Mucosa of descending colon (tissue), 3 donors: ENCODE measurements at places on chromosomes 7 and 10. TPM values are rescaled to one million over a fixed set of nuclear protein-coding genes. Genes with fewer than 3 reads are reported as not detected.

FRMPD2 gene
- total RNA-seq, result 0.73 TPM

UBN2 gene
- total RNA-seq, result 18.7 TPM

NPFFR1 gene
- total RNA-seq, result 0.06 TPM

PKD2L1 gene
- 0.60 TPM for total RNA-seq

MEPCE gene
- total RNA-seq, result 46.8 TPM

GPR141 gene
- total RNA-seq, result not detected

DYNC1I1 gene
- 42.6 TPM for total RNA-seq

GARIN1A gene
- 1.9 TPM for total RNA-seq

DNA sequence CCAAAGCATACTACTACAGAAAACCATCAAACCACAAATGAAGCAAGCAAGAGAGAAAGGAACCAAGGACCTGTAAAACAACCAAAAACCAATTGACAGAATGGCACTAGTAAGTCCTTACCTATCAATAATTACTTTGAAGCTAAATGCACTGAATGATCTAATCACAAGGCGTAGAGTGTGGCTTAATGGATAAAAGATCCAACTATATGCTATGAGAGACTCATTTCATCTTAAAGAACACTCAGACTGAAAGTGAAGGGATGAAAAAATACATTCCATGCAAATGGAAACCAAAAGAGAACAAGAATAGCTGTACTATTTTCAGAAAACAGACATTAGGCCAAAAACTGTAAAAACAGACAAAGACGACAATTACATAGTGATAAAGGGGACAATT, 70.7 kb downstream of the CRPPA start:
- no peak for DNase-seq

GRCh38 chr7:77980087-77980713, 181.6 kb downstream of the PHTF2 start:
- DNase-seq, result no peak

GRCh38 chr7:144769352-144769751, 66.5 kb downstream of the TPK1 start:
- DNase-seq, result no peak

DNA sequence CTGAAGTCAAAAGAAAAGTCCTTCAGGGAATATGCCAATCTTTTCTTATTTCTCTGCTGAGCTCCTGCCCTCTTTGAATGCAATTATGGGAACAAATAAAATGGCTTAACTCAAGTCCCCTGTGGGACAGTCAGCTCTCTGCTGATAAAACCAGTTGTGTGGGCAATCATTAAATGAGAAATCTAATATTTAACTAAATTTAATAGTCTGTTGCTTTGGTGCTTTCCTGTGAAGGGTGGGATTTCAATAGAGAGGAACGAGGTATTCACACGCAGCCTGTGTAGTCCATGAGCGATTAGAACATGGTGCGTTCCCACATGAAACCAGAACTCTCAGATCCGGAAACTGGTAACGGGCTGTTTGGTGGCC, 138.4 kb downstream of the PAXIP1 start:
- DNase-seq, result no peak

- no peak for DNase-seq
Observed at GRCh38 chr10:79235765-79236432, 111.4 kb upstream of the PPIF start.

GRCh38 chr7:87872346-87872745, 3.8 kb downstream of the SLC25A40 start:
- DNase-seq, result no peak

- DNase-seq, result no peak
Observed at GRCh38 chr7:143013893-143014292, 13.0 kb downstream of the OR9A2 start.

DNA sequence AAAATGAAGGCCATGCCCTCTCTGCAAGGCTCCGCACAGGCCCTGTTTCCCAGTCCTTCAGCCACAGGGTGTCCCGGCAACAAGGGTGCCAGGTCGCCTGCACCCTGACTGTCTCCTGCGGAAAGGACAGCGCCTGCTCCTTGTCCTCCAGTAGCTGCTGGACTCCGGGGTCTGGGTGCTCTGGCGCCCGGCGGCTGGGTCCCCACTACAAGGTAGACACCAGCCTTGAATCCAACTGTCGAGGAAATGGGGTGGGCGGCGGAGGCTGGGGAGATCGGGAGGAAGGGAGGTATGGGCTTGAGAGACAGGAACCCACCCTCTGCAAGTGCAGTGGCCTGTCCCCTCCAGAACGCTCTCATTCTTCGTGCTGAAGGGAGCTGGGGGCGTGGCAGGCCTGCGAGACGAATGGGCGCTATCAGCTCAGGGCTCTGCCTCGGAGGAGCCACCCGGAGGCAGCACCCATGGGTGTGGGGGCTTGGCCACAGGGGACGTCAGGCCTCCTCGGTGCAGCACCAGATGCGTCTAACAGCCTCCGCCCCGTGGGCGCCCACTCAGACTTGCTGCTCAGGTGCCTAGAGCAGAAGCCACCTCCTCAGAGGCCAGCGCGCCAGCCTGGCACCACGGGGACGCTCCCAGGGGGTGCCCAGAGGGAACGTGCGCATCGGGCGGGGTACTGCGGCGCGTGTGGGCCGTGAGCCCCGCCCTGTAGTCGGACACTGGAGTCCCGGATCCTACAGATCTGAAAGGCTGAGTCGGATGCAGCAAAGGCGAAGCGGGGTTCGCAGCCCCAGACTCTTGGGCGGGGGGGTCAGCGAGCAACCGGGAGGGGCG, 15.6 kb downstream of the ADAM8 start:
- DNase-seq, result peak; percentile 82

DNA sequence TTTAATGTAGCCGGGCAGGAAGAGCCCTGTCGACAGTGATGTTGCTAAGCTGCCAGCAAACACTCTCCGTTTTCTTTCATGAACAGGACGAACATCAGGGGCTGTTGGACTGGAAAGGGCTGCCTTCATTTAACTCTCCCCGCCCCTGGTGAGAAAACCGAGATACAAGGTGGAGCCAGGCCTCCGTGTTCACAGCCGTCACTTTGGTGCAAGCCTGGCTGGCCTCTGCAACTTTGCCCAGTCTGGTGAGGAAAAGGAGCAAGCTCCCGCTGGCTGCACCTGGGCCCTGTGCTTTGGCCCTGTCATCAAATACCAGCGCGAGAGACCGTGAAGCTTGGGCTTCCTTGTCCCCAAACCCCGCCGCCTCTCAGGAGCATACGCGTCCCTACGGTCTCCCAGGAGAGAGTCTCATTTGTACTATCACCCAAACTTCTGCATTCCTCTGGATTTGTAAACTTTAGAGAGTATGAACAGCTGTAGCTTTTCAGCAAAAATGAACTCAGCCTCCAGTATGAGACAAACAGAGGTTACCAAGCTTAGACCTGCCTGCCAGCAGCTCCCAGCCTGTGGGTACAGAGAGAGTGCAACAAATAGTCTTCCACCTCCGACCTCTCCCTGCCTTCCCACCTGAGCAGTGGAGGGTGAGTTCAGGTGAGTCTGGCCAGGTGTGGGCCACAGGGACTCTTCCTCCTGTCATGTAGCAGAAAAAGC, 445.3 kb upstream of the MGMT start:
- no peak for DNase-seq

DNA sequence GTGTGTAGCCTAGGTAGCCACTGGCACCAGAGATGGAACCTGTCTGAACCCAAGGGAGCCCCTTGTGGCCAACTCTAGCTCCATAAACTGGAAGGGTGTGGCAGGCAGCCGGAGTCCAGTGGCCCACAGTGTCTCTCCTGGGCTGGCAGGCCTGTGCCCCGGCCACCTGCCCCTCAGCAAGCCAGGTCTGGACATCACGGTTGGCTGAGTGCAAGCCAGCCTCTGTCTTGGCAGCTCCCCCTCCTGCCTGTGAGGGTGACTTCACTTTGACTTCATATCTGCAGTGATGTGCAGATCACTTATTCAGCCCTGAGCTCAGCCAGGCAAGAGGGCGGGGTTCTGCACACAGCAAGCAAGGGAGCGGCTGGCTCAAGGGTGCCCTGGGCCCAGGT, 1.3 kb upstream of the RET start:
- DNase-seq, result no peak

GRCh38 chr10:98364432-98365102, 50.4 kb downstream of the PYROXD2 start:
- DNase-seq, result no peak

- no peak for DNase-seq
Observed at GRCh38 chr7:129924602-129925001, 28.2 kb downstream of the UBE2H start.

DNA sequence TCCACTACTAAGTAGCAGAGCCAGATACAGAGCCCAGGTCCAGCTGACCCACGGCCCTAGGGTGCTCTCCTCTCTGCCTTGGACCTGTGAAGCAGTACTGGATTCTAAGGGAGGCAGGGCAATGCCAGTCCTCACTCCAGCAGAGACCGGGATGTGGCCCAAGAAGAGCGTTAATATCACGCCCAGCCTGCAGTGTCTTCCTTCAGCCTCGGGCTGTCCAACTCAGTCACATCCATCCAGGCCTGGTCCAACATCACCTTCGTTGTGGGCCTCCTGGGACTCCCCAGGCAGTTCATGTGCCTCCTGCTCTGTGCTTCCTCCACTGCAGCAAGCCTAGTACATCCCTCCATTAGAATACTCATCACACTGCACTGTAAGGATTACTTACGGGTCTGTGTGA, 114.5 kb downstream of the GRID1 start:
- no peak for DNase-seq

DNA sequence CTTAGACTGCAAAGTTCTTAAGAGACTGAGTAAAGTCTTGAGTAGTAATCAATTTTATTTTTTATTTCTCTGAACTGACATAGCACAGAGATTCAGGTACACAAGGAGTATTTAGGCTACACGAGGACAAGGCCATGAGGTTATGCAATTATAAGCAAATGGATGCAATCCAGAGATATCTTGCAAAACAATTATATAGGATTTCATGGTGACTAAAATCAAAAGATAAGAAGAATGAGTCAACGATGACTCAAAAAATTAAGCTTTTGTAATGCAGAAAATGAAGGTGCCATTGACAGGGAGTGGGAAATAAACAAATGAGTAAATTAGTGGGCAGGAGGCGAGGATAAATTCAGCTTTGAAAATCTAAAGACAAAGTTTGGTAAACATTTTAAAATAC, 66.7 kb upstream of the MYO3A start:
- no peak for DNase-seq

- peak; percentile 26 for DNase-seq
Observed at GRCh38 chr7:28882869-28883470, 75.2 kb downstream of the TRIL start.

GRCh38 chr7:95777269-95777668, 4.9 kb downstream of the DYNC1I1 start:
- no peak for DNase-seq
